Stimulated activated CD8-positive, alpha-beta memory T cell treated with anti-CD3 and anti-CD28 coated beads, Interleukin-12 subunit alpha, Interleukin-12 subunit beta, amount 100 ng/mL, for 4 hours (primary cell): ENCODE measurements at places on chromosomes 6 and 20.

GRCh38 chr6:3912361-3913076, 63.3 kb downstream of the FAM50B start:
- DNase-seq, result no peak

DNA sequence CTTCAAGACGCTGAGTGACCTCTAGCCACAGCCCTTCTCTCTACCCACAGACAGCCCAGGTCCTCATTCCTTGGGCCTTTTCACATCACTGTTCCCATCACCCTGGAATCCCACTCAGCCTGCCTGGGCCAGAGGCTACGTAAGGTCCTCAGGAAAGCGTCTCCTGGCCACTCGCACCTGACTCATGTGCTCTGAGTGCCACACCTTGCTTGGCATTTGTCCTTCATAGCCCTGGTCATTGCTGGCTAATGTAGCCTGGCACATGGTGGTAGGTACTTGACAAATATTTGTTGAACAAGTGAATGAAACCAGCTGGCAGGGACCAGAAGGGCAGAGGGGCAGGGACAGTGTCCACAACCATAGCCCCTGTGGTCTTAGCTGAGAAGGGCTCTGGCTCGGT, 50.6 kb upstream of the FANCE start:
- DNase-seq, result no peak

DNA sequence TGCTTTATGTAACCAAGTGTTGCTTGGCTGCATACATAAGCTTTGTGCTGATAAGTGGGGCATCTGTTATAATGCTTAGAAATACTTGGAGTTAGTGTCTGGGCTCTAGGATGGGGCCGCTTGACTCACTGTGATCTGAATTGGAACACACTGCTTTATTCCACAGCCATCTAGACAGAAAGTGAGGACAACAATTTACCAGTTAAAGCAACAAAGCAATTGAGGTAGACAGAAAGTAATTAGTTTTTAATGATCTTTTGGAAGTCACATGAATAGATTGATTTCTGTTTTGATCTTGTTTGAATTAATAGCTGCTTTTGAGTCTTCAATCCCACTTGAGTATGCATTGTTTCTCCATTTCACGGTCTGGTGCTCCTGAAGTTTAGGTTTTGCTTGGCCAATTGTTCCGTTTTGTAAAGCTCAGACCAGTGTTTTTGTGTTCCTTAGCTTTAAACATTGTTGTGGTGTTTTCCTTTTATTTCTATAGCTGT, 157.5 kb downstream of the TRMT11 start:
- DNase-seq, result no peak

- DNase-seq, result no peak
Observed at GRCh38 chr6:144497650-144498049, 212.5 kb downstream of the UTRN start.

- DNase-seq, result no peak
Observed at GRCh38 chr20:56422076-56422823, 10.2 kb downstream of the CASS4 start.

DNA sequence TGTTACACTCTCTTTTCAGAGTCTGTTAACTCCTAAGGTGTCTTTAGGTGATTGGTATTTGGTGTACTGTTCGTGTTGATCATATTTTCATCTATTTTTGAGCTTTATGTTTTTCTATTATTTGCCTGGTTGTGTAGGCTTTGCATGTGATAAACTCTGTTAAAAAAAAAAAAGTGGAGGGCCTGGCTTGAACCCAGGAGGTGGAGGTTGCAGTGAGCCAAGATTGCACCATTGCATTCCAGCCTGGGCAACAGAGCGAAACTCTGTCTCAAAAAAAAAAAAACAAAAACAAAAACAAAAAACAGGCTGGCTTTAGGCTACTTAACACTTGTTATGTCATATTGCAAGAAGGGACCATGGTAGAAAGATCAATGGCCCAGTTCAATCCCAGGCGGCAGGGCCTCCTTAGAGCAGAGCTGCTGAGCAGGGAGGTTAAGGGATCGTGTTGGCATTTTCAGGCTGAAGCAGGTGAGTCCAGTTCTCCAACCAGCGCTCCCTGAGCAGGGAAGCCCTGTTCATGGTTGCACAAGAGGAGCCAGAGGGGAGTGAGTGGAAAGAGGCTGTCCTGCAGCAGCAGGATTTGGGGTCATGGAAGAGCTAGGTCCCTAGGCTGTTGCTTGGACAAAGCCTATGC, 8.5 kb downstream of the PYGB start:
- no peak for DNase-seq

- no peak for DNase-seq
Observed at GRCh38 chr6:41216616-41217015, 11.5 kb upstream of the TREML4 start.

DNA sequence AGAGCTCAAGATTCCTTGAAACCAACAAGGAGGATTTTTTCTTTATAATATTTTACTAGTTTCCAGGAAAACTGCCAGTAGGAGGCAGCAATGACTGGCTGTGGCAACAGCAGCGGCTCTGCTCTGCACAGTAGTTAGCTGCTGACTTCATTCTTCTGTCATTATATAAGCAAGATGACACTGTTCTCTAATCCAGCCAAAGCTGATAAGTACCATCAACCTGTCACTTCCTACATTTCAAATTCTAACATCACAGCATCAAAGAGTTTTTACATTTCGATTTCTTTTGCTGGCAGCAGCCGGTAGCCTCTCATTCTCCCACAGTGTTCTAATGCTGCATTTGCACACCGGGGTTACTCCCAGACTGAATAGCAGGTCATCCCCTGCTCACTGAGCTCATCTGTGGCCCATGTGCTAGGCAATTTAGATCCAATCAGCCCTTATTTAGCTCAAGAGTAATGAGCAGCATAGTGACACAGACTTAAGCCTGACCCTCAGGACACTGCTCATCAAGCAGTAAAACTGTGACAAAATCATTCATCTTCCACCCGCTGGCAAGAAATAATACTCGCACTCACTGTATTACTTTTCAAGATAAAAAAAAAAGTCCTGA, 67.8 kb downstream of the MMS22L start:
- no peak for DNase-seq

- DNase-seq, result no peak
Observed at GRCh38 chr6:23170049-23170448, 600.7 kb downstream of the HDGFL1 start.

DNA sequence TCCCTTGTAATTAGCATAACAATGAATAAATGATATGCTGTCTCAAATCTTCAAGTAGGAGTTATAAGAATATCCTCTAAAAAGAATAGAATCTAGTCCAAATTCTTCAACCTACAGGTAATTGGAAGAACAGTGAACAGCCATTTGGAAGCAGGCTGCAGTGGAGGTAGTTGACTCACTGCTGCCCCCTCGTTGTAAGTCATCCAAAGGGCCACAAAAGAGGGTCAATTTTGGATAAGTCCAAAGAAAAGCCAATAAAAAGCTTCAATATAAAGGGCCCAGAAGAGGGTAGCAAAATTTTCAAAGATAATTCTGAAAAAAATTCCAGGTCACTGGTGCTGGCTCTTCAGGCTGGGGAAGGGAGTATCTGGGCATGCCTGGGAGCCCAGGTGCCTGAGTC, 60.8 kb upstream of the SSTR4 start:
- DNase-seq, result no peak

GRCh38 chr20:34663213-34663943, 13.5 kb downstream of the PIGU start:
- DNase-seq, result no peak

GRCh38 chr6:16135066-16135465, 6.2 kb downstream of the MYLIP start:
- DNase-seq, result no peak

- no peak for DNase-seq
Observed at GRCh38 chr6:131867744-131868143, 59.9 kb downstream of the ENPP1 start.

- DNase-seq, result no peak
Observed at GRCh38 chr6:134299236-134299635, 18.7 kb downstream of the SGK1 start.

GRCh38 chr6:81938014-81938856, 185.8 kb upstream of the TENT5A start:
- DNase-seq, result no peak

DNA sequence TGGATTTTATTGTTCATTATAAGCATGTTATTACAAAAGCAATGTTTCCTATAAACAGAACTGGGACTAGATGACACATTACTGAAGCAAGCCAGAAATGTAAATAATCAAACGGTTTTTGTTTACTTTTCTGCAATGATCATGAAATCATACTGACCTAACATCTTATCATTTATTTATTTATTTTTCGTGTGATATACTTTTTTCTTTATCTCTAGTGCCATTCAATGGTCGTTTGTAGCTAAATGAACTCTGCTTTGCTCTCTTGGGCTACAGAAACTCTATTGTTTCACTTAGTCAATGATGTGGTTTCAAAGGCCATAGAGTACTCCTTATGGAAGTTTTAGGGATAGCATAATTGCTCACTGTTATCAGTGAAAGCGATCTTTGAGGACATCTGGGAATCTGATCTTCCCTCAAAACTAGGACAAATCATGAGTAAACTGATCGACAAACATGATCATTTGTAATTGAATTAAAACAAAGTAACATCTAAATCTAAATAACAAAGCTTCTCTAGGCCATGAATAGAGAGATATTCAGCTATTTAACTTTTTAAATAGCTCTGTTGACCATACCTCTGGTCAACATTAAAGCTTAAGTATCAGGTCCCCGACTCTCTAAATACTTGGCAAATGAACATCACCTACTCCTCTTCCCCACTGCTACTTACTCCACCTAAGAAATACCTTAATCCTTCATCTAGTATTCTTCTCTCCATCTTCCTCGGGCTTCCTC, 933.4 kb downstream of the TFAP2A start:
- DNase-seq, result no peak

DNA sequence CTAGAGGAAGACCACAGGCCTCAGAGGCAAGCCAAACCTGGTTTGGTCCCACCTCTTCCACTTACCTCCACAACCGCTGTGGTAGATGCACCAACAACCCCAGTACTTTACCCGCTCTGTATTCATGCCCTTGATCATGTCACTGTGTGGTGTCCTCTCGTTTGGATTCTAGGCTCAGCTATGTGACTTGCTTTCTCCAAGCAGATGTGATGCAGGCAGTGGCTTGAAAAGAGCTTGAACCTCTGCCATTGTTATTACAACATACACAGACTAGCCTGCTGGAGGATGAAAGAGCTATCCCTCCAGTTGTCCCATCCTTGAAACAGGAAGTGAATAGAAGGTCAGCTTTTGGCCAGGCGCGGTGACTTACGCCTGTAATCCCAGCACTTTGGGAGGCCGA, 147.7 kb downstream of the ZNF217 start:
- DNase-seq, result no peak
